Mesothelial cell of epicardium (in vitro differentiated cells): ENCODE measurements at places on chromosomes 3 and 15. TPM values are rescaled to one million over a fixed set of nuclear protein-coding genes. Genes with fewer than 3 reads are reported as not detected.

DNA sequence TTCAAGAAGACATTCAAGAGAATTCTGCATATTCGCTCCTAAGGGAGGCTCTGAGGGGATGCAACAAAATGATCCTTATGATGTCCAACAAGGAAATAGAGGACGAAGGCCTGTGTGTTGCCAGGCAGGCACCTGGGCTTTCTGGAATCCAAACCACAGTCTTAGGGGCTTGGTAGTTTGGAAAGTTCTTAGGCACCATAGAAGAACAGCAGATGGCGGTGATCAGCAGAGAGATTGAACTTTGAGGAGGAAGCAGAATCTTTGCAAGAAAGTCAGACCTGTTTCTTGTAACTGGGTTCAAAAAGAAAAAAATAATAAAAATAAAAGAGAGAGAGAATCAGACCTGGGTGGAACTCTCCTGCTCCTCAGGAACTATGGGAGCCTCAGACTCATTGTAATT is 11.7 kb upstream of the ATG7 start:
- H3K4me1 ChIP-seq, result peaks cover 5% of the 10 kb centered on the region
- H3K27me3 ChIP-seq, result peaks cover 31% of the 10 kb centered on the region
- DNase-seq, result no peak
- H3K27ac ChIP-seq, result no peak overlapping the region
- H3K4me3 ChIP-seq, result no peak overlapping the region

EIF4G1 gene
- total RNA-seq, result 364 to 377 TPM (median 376 TPM) in 3 replicates

NMNAT3 gene
- total RNA-seq, result 11.0 to 13.6 TPM (median 11.8 TPM) in 3 replicates

GOLGA8N gene
- total RNA-seq, result 9.9 to 15.4 TPM (median 12.2 TPM) in 3 replicates

DNA sequence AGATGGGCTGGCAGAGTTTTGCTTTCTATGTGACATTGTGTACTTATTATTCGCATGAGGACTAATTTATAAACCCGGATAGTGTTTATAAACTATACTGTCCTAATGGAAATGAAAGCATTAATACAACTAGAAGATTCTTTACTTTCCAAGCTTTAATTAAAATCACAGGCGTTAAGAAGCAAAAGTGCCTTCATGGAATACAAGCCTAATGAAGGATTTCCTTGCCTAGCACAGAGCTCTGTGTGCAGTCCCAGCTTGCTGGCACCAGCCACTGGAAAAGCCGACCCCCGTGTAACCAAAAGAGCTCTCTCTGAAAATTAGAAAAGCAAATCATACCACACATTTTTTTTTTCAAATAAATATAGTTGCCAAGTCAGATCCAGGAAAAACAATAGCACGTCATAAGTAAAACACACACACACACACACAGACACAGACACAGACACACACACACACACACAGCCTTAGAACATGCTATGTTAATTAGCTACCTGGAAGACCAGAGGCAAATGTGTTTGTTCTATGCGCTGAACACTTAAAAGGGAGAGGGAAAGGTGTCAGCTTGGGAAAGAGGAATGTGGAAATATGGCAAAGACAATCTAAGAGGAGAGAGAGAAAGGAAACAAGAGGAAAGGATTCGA is 1084.2 kb downstream of the TUSC7 start:
- no peaks in the 10 kb centered on the region for H3K36me3 ChIP-seq
- no peak overlapping the region for H3K4me3 ChIP-seq
- peaks cover 26% of the 10 kb centered on the region for H3K4me1 ChIP-seq

DNA sequence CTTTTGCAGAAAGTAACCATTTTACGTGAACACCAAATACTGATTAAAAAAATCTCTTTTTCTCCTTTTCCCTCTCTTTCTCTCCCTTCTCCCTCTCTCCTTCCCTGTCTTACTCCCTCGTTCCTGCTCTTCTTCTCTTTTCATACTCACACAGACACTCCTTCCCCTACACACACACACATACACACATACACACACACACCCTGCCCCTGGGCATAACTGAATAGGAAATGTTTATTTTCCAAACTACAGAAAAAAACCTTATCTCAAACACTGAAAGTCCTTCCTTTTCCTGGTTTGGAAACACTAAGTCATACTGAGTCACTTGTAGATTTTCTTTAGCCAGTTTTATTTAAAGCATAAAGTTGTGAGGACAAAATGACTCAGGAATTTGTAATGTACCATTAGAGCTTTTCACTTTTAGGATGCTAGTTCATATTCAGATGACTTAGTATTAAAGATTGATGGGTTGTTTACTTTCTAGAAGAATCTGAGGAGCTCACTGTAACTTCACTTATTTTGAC is 62.4 kb downstream of the MBNL1 start:
- H3K27me3 ChIP-seq, result no peaks in the 10 kb centered on the region
- peak overlapping the region; percentile 21 for H3K27ac ChIP-seq
- peaks cover 15% of the 10 kb centered on the region for H3K36me3 ChIP-seq
- H3K4me1 ChIP-seq, result peaks cover 13% of the 10 kb centered on the region
- H3K4me3 ChIP-seq, result no peak overlapping the region
- no peak for DNase-seq

FBXL22 gene
- 0.20 to 0.63 TPM (median 0.55 TPM) in 3 replicates for total RNA-seq

GRCh38 chr15:56678571-56678970 is 54.7 kb downstream of the ZNF280D start:
- H3K27me3 ChIP-seq, result no peaks in the 10 kb centered on the region
- no peaks in the 10 kb centered on the region for H3K36me3 ChIP-seq
- no peak for DNase-seq
- no peaks in the 10 kb centered on the region for H3K4me1 ChIP-seq

DNA sequence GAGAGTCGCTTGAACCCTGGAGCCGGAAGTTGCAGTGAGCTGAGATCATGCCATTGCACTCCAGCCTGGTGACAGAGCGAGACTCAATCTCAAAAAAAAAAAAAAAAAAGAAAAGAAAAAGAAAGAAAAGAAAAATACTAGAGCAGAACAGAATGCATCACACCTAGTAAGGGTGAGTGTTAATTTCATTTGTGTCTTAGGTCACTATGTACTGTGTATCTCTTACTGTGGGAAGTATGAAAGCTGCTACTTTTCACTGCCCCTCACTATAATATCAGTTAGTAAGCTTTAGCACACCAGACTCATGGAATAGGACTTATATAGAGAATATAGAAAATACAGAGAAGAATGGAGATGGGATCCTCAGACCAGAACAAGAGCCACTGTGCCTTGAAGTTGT is 45.9 kb upstream of the RASA2 start:
- H3K27me3 ChIP-seq, result no peaks in the 10 kb centered on the region
- H3K36me3 ChIP-seq, result peaks cover 45% of the 10 kb centered on the region
- no peak for DNase-seq
- H3K27ac ChIP-seq, result peak overlapping the region; percentile 78
- H3K4me1 ChIP-seq, result peaks cover 33% of the 10 kb centered on the region

GRCh38 chr3:101182734-101183133 is 137.6 kb downstream of the IMPG2 start:
- no peak overlapping the region for H3K27ac ChIP-seq
- H3K4me3 ChIP-seq, result no peak overlapping the region
- H3K27me3 ChIP-seq, result no peaks in the 10 kb centered on the region
- H3K36me3 ChIP-seq, result no peaks in the 10 kb centered on the region

ATP10A gene
- 0.18 to 0.49 TPM (median 0.22 TPM) in 3 replicates for total RNA-seq

RAB43 gene
- 20.8 to 28.1 TPM (median 24.7 TPM) in 3 replicates for total RNA-seq

TM2D3 gene
- total RNA-seq, result 49.3 to 51.9 TPM (median 51.2 TPM) in 3 replicates

GRCh38 chr3:155079746-155080487 is at the start of gene MME:
MME (plus strand) TSS chr3:155080319; CDS start chr3:155084168, 3,849 bp downstream.
- H3K27ac ChIP-seq, result peak within 1 kb of the TSS; percentile 74
- no peaks in the 10 kb centered on the region for H3K36me3 ChIP-seq
- no peak for DNase-seq
- peak within 1 kb of the TSS; percentile 74 for H3K4me3 ChIP-seq

DNA sequence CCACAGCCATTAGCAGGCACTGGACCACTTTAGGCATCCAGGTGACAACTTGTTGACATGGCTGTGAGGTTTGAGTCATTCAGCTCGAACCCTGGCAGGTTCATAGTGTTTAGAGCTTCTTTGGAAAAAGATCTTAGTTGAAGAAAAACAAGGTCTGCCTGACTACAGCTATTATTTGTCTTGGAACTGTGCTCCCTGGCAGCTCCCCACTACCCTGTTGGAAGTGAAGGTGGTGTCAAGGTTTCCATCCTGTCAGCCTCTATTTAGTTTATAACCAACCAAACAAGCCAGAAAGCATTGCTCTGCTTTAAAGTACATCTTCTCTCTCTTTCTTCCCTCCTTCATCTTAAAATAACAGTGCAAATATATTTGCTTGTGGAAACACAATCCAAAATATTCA is 56.8 kb downstream of the KAT2B start:
- peaks cover 3% of the 10 kb centered on the region for H3K4me1 ChIP-seq
- H3K36me3 ChIP-seq, result no peaks in the 10 kb centered on the region
- no peaks in the 10 kb centered on the region for H3K27me3 ChIP-seq
- no peak for DNase-seq
- H3K27ac ChIP-seq, result no peak overlapping the region
- no peak overlapping the region for H3K4me3 ChIP-seq

DNA sequence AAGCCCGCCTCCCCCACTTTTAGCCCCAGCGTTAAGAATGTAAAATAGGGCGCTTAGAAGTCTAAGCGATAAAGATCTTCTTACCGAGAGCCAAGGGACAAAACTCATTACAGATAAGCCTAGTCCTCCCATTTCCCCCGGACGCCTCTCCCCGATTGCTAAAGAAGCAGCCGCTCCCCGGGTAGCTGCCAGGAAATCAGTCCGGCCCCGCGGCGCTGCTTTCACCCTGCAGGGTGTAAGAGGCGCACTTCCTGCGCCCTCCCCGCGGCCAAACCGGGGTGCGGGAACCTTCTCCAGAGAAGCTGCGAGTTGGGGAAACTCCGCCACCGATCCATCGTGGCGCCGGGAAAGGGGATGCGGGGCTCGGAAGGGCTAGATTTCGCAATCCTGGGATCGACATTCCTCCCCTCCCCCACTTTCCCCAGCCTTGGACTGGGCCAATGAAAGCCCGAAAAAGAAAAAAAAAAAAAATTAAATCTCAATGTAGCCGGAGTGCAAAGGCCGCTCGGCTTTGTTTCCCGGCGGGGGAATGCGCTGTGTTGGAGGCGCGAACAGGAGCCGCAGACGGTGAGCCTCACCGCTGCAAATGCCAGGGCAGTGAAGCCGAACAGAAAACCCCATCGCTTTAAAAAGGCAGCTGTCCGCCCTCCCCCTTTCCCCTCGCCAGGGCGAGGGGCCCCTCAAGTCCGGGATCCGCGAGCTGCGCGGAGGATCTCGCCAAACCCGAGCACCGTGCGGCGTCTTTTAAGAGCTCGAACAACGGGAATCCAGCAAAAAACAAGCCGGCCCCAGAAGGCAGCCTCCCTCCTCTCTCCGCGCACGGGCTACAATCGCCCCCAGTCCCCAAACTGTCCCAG is 626 bp upstream of the PTPRG start:
- peak overlapping the region; percentile 87 for H3K4me3 ChIP-seq
- H3K36me3 ChIP-seq, result no peaks in the 10 kb centered on the region
- H3K27ac ChIP-seq, result peak overlapping the region; percentile 97
- H3K4me1 ChIP-seq, result peaks cover 25% of the 10 kb centered on the region
- H3K27me3 ChIP-seq, result peaks cover 16% of the 10 kb centered on the region

DNA sequence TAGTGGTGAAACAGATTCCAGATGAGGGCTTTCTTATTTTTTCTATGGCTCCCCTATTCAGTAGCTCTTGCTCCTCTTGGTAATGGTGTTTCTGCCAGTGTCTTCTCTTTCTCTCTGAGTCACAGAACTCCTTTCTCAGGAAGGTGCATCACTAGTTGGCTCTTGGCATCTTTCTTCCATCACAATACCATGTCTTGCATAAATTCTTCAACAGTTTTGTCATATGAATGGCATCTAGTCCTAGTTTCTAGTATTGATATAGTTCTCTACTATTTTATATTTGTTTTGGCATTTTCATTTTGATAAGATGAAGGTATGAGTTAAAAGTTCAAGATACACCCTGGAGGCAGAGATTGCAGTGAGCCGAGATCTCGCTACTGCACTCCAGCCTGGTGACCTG is 51.0 kb downstream of the REC114 start:
- H3K27me3 ChIP-seq, result peaks cover 22% of the 10 kb centered on the region
- H3K27ac ChIP-seq, result no peak overlapping the region
- H3K4me1 ChIP-seq, result no peaks in the 10 kb centered on the region
- DNase-seq, result no peak
- H3K4me3 ChIP-seq, result no peak overlapping the region
- no peaks in the 10 kb centered on the region for H3K36me3 ChIP-seq

NEDD4 gene
- 42.5 to 45.8 TPM (median 45.6 TPM) in 3 replicates for total RNA-seq

GRCh38 chr3:10247679-10248183 is 528 bp upstream of the TATDN2 start:
- H3K27me3 ChIP-seq, result no peaks in the 10 kb centered on the region
- no peak for DNase-seq
- H3K4me1 ChIP-seq, result peaks cover 25% of the 10 kb centered on the region

ITPKA gene
- total RNA-seq, result 0.55 to 0.80 TPM (median 0.79 TPM) in 3 replicates

- H3K36me3 ChIP-seq, result peaks cover 41% of the 10 kb centered on the region
- H3K27ac ChIP-seq, result peak overlapping the region; percentile 85
- peaks cover 23% of the 10 kb centered on the region for H3K4me1 ChIP-seq
- no peak for DNase-seq
- no peaks in the 10 kb centered on the region for H3K27me3 ChIP-seq
- H3K4me3 ChIP-seq, result no peak overlapping the region
Measured at GRCh38 chr15:90459368-90459767, 70.4 kb upstream of the CRTC3 start.

GOLGA6L10 gene
- total RNA-seq, result 11.0 to 11.6 TPM (median 11.1 TPM) in 3 replicates

GRCh38 chr15:64507293-64507802 is 47.0 kb downstream of the ZNF609 start:
- no peaks in the 10 kb centered on the region for H3K27me3 ChIP-seq
- H3K4me3 ChIP-seq, result no peak overlapping the region
- peaks cover 2% of the 10 kb centered on the region for H3K36me3 ChIP-seq
- H3K27ac ChIP-seq, result peak overlapping the region; percentile 88

CDC25A gene
- 12.1 to 13.1 TPM (median 13.0 TPM) in 3 replicates for total RNA-seq

GRAMD2A gene
- total RNA-seq, result 2.0 to 3.5 TPM (median 2.6 TPM) in 3 replicates

DNA sequence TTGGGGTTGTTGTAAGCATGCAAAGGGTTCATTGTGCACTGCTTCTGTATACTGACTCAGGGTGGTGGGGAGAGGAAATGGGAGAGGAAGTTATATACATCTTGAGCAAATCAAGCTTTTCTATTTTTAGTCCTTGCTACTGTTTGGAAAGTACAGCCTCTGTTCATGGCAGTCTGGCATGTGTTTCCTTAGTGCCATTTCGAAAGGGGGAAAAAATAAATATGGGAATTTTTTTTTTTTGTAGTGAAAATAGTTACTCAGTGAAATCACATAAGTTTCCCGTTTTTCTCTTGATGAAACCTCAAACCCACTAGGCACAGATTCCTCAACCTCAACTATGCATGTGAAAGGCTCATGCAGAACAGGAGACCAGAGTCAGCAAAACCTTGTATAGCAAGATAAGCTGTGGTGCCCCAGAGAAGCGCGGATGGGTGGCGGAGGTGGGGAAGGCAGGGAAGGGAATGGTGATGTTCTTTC is 353.3 kb downstream of the LPP start:
- peaks cover 25% of the 10 kb centered on the region for H3K36me3 ChIP-seq
- H3K4me1 ChIP-seq, result no peaks in the 10 kb centered on the region
- no peak for DNase-seq
- no peak overlapping the region for H3K27ac ChIP-seq
- no peak overlapping the region for H3K4me3 ChIP-seq

- H3K4me1 ChIP-seq, result peaks cover 16% of the 10 kb centered on the region
- no peak for DNase-seq
- H3K36me3 ChIP-seq, result no peaks in the 10 kb centered on the region
- no peak overlapping the region for H3K27ac ChIP-seq
- H3K27me3 ChIP-seq, result no peaks in the 10 kb centered on the region
Measured at GRCh38 chr3:162704238-162704637, 1207.6 kb downstream of the OTOL1 start.

GRCh38 chr3:126677862-126678503 is 23.1 kb upstream of the TXNRD3 start:
- H3K36me3 ChIP-seq, result no peaks in the 10 kb centered on the region
- no peak overlapping the region for H3K4me3 ChIP-seq
- no peak for DNase-seq
- no peak overlapping the region for H3K27ac ChIP-seq
- peaks cover 26% of the 10 kb centered on the region for H3K4me1 ChIP-seq
